CD4-positive, alpha-beta T cell (primary cell): ENCODE measurements at places on chromosomes 3 and 15. TPM values are rescaled to one million over a fixed set of nuclear protein-coding genes. Genes with fewer than 3 reads are reported as not detected.

Gene POTEB3
- total RNA-seq = not detected

Gene DNAJA4
- 47.0 TPM for total RNA-seq

Gene SERPINI2
- not detected for total RNA-seq

Gene CHRD
- 0.22 TPM for total RNA-seq

Gene SCG3
- not detected for total RNA-seq

Gene SHC4
- not detected for total RNA-seq

Gene SEMA5B
- not detected for total RNA-seq

- no peak for DNase-seq
Measured at GRCh38 chr15:35126236-35126635, 41.1 kb upstream of the NANOGP8 start.

DNA sequence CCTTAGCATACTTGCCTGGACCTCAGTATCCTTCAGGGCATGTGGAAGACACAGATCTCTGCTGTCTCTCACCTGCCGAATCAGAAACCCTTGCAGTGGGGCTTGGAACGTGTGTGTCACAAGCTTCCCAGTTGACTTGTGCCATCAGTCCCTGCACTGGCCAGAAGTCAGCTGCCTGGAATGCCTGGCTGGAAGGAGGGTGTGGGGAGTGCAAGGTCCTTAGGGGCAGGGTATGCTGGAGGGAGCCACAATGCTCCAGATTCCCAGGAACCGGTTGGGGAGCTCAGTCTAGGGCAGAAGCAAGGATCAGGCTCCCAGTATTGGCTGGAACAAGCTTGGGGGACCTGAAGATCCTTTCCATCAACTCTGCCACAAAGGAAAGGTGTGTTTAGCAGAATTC is 27.1 kb downstream of the SPSB4 start:
- no peak for DNase-seq

DNA sequence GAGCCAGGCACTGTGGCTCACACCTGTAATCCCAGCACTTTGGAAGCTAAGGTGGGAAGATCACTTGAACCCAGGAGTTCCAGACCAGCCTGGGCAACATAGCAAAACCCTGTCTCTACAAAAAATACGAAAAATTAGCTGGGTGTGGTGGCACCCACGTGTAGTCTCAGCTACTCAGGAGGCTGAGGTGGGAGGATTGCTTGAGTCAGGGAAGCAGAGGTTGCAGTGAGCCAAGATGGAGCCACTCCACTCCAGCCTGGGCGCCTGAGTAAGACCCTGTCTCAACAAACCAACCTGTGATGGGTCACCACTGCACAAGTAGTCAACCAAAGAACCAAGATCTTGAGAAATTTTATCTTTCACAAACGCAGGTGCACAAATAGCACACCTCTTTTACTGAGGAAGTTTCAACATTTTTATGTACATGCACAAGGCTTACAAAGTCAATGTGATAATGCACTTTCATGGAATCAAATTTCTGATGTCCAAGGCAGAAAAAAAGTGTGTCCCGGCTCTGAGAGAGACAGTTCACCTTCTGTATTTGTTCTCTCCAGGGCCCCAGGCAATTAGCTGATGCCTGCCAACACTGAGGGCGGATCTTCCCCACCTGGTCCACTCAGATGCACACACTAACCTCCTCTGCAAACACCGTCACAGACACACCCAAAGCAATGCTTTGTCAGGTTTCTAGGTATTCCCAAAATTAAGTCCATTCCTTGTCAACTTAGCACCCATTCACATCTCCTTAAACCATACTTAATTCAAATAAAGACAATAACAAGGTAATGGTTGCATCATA is 12.4 kb downstream of the ACAA1 start:
- DNase-seq = no peak

DNA sequence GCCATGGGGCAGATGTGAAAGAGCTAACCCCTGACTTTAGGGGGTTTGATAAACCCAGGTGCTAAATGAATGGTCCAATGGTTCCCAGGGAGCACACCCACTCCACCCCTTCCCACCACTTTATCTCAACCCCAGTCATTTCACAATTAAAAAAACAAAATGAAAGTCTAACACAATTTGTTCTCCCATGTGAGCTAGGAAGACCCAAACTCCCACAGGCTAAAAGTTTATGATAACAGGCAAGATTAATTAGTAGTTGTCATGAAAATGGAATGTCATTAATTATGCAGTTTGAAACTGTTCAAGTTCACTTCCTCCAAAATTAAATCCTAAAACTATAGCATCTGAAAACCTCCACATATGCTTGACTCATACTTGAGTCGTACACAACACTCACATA is 63.3 kb upstream of the TPM1 start:
- DNase-seq = no peak

GRCh38 chr15:92011611-92012367 is 158.3 kb downstream of the SLCO3A1 start:
- no peak for DNase-seq

DNA sequence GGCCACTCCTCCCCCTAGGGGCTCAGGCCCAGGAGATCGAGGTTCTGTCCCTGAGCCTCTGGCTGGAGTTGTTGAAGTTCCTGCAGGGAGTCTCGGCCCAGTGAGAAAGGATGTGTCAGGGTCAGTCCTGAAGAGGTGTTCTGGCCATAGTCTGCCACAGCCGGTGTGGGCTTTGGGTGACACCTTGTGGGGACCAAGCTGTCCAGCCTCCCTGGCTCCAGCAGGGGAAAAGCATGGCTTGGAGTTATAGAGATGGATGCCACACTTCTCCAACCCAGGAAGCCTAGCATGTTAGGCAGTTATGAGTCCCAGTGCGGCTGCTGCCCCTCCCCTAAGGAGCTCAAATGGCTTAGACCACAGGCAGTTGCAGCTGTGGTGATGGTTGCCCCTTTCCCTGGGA is 945.6 kb upstream of the GBE1 start:
- DNase-seq = no peak

GRCh38 chr15:60399931-60400330 is 2.1 kb upstream of the ANXA2 start:
- DNase-seq = no peak

DNA sequence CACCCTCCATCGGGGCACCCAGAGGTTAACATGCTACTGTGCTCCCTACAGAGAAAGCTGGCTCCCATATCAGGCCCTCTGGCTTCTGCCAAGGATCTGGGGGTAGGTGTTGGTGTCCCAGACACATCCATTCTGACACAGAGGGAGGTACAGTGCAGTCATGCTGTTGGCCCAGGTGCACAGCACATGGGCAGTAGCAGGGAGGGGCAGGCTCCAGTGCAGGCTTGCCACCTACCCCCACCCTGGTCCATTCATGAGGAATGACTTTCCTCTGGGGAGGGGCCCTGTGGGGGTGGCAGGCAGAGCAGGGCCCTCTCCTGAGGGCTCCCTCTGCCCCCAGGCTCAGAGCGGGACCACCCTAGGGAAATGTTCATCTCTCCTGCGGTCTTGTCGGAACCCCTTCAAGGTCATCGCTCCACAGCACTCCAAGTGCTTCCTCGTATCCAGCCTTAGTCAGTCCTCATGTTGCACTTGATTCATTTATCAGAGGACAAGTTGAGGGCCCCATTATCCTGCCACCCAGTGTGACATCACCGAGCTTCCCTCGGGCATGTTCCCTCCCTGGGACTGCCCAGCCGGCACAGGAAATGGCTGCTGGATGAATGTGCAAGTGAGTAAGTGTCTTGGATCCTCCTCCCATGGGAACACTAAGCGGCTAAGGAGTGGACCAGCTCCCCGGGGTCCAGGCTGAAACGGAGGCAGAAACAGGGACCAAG is 10.0 kb downstream of the DUSP7 start:
- DNase-seq = no peak
